Mesenteric fat pad (tissue), 1 donor: ENCODE measurements at places on chromosomes 6 and 20. TPM values are rescaled to one million over a fixed set of nuclear protein-coding genes. Genes with fewer than 3 reads are reported as not detected.

IFT52 gene
- 25.9 TPM for total RNA-seq

PEX6 gene
- 13.4 TPM for total RNA-seq

MYLK2 gene
- not detected for total RNA-seq

PLAGL1 gene
- 40.9 TPM for total RNA-seq

TRMT6 gene
- 13.2 TPM for total RNA-seq

HUS1B gene
- total RNA-seq, result 0.77 TPM

PROKR2 gene
- total RNA-seq, result not detected

RPS6KA2 gene
- 45.2 TPM for total RNA-seq

PDE10A gene
- 15.6 TPM for total RNA-seq

GCNT2 gene
- total RNA-seq, result 3.0 TPM

IL20RA gene
- 0.93 TPM for total RNA-seq

PLG gene
- total RNA-seq, result not detected

GINM1 gene
- 53.5 TPM for total RNA-seq
